ENCODE measurements at places on chromosomes 12 and 14.
A peak's percentile ranks its signal among the peaks of the same experiment; 100 is the strongest.

DNA sequence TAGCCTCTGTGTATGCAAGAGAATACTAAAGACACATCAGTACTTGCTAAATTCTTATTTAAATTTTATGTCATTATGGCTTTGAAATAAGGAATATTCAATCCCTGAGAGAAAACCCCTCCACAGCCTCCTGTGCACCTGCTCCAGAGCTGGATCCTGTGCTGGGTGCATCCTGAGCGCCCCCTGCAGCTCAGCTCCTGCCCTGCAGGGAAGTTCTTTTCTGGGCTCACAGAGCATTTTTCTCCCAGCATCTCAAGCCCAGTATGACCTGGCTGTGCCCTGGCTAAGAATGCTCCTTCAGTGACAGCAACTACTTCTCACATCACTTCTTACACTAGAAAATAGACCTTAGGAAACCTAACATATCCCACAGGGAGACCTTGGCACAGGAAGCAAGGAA is 1211.7 kb downstream of the TMEM121 start:
- no peak for DNase-seq

- peak; percentile 43 for DNase-seq
Measured at GRCh38 chr14:35878272-35879150, 52.4 kb downstream of the BRMS1L start.

- DNase-seq: no peak
Measured at GRCh38 chr12:29743077-29743476, 40.7 kb downstream of the TMTC1 start.

GRCh38 chr12:54027442-54027786 is 826 bp upstream of the HOXC6 start:
- DNase-seq: no peak

DNA sequence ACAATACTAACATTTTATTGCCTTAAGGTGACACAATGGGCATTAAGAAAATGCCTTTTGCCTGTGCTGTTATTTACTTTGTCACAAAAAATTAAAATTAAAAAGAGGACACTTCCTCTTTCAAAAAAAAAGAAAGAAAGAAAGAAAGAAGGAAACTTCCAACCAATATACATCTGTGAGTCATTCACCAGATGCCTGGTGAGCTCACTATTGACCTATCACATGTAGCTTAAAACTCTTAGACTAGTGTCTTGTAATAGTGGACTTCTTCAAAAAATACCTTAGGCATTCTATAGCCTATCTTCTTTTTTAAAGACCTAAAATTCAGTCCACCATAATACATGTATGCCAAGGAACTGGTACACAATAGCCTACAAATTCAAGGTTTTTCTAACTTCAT is 4.9 kb upstream of the SOX5 start:
- DNase-seq: peak; percentile 76

DNA sequence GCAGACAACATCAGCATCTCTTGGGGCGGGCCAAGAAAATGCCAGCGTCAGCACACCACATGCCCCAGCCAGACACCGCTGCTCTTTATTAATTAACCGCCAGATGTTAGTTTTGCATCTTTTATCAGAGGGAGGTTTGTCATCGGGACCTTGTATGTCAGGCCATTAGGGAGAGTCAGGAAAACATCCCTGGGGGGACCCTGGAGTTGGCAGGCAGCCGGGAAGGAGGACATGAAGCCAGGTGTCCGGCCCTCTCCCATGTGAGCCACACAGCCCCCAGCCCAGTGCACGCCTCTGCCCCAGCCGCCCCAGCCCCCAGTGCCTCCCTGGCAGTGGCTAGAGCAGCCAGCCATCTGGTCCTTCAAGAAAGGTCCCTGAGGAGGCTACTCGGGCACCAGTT is 56.9 kb upstream of the FAM222A start:
- no peak for DNase-seq

GRCh38 chr12:51390457-51390856 is 749 bp downstream of the GALNT6 start:
- peak; percentile 21 for DNase-seq

DNA sequence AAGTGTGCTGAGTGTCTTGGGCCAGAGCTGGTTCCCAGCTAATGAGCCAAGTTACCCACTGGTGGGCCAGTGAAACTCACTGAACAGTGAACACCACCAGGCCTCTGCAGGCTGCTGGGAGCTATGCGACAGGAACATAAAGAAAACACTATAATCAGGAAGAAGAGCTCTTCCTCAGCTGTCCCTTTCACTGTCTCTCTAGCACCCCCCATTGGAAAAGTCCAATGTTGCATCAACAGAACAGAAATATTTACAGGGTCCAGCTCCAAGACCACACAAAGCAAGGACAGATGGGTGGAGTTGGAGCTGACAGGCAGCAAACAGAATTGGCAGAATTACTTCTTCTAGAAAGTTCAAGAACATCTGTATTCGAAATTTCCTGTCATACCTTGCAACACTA is 903.6 kb upstream of the TMEM132C start:
- DNase-seq: peak; percentile 54

DNA sequence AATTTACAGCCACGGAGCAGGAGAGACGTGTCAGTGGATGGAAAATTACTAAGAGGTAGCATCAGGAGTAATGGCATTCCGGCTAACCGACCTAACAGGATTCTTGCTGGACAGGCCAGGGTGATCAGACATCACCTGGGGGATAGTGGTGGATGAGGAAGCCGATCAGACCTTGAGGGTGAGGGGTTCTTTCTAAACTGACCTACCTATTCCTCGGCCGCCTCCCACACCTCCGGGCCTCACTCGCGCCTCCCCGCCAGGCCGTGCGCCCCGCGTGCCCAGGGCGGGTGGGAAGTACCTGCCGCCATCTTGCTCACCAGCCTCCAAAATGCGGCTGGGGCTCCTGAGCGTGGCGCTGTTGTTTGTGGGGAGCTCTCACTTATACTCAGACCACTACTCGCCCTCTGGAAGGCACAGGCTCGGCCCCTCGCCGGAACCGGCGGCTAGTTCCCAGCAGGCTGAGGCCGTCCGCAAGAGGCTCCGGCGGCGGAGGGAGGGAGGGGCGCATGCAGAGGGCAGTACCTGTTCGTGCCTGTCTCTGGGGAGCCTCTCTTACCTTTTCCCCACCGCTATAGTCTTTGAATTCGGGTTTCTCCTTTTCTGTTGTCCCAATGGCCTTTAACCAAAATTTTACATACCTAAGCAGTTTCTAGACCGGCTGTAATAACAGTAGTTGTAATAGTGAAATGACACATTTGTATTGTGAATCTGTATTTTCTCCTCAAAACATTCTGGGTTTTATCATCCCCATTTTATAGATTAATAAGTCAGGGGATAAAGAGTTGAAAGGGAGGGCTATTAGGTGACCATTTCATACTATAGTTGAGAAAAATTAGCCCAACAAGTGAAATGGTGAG is at the start of gene TMPRSS12:
Gene TMPRSS12 (plus strand): TSS at position 290 of the 857 bp plus-strand sequence. CDS start 39 bp downstream, at position 329.
- peak; percentile 77 for DNase-seq

DNA sequence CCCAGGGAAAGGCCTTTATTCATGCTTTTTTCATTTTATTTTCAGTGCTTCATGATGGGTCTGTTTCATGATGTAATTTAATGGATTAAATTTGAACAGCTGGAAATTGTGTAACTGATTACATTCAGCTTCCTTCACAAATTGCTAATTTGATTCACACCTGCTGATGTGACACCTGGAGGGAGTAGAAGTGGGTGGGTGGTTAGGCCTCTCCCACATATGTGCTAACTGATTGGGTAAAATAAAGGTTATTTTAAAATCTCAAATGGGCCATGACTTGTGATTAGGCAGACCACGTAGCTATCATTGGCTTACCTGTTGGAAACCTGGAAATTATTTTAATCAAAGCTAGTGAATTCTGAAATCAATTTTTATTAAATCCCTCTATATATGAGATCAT is 142.1 kb downstream of the GXYLT1 start:
- DNase-seq: no peak

GRCh38 chr12:54273981-54274380 is 5.9 kb downstream of the CBX5 start:
- DNase-seq: no peak

- DNase-seq: peak; percentile 81
Measured at GRCh38 chr12:118714051-118714460, 267.3 kb upstream of the SRRM4 start.

GRCh38 chr14:20626274-20626673 is 15.2 kb downstream of the OR6S1 start:
- no peak for DNase-seq

DNA sequence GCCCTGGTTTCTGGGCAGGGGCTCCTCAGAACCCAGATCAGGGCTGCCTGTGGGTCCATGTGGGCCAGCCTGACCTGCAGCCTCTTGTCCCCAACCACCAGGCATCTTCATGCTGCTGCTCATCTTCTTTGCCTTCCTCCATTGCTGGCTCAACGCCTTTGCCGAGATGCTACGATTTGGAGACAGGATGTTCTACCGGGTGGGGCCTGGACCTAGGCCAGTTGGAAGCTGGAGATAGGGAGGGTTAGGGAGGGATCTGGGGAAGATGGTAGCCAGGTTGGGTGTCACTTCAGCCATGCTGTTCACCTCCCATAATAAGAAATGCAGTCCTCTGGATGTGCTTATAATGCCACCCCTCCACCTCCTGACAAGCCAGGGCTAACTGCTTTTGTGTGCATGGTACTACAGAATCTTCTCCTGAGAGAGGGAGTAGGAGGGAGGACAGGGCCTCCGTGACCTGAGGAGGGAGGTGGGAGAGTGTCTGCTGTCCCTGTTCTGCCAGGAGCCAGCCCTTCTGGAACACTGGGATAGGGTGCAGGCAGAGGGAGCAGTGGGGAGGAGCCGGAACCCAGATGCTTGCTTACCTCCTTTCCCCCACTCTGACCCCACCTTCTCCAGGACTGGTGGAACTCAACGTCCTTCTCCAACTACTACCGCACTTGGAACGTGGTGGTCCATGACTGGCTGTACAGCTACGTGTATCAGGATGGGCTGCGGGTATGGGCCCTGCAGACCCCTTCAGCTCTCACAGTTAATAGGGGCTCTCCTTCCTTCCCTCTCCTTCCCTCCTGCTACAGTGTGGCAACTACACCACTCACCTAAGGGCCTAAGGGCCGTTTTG is 17.6 kb downstream of the SOAT2 start:
- DNase-seq: no peak

DNA sequence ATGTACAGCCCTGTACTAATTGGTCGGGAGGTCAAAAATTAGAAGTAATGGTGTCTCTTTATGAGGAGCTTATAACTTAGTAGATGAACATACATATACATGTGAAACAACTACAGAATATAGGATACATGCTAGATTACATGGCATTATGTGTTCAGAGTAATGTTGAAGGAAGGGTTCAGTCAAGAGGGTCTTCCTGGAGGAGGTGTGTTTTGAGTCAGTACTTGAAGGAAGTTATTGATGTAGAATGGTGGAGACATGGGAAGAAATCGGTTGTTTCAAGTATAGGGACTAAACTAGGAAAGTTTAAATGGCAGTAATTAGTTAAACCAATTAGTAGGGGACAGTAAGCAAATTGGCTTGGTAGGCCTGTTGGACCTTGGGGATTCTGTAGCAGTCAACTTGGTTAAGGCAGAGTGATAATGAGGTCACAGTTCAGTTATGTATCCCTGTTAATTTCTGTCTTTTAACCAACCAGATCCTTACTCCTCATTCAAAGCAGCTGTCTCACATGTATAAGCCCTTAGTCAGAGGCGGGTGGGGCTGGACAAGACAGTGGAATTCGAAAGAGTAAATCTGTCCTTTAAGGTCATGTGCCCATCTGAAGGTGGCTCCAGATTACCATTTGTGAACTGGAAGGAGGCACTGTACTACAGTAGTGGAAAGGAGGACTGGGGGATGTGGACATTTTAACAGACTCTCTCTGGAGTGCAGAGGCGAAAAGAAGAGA is 3.5 kb upstream of the ANKRD52 start:
- no peak for DNase-seq

- no peak for DNase-seq
Measured at GRCh38 chr12:40515041-40515816, 177.0 kb upstream of the CNTN1 start.

DNA sequence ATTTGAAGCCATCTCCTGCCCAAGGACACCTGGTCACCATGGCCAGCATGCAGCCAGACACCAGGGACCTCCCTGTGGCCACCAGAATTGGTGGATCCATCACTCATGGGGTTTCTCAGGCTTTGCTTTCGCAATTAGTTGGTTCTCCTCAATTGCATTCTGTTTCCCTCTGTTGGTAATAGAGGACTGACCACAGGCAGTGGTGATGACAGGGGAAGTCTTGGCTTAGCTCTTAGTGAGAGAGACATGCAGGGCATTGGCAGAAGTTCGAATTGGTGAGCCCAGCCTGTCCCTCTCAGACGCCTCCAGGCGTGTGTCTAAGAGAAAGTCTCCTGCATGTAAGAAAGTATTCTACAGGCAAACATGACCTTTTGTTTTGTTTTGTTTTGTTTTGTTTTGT is 21.3 kb downstream of the HCAR2 start:
- DNase-seq: no peak

DNA sequence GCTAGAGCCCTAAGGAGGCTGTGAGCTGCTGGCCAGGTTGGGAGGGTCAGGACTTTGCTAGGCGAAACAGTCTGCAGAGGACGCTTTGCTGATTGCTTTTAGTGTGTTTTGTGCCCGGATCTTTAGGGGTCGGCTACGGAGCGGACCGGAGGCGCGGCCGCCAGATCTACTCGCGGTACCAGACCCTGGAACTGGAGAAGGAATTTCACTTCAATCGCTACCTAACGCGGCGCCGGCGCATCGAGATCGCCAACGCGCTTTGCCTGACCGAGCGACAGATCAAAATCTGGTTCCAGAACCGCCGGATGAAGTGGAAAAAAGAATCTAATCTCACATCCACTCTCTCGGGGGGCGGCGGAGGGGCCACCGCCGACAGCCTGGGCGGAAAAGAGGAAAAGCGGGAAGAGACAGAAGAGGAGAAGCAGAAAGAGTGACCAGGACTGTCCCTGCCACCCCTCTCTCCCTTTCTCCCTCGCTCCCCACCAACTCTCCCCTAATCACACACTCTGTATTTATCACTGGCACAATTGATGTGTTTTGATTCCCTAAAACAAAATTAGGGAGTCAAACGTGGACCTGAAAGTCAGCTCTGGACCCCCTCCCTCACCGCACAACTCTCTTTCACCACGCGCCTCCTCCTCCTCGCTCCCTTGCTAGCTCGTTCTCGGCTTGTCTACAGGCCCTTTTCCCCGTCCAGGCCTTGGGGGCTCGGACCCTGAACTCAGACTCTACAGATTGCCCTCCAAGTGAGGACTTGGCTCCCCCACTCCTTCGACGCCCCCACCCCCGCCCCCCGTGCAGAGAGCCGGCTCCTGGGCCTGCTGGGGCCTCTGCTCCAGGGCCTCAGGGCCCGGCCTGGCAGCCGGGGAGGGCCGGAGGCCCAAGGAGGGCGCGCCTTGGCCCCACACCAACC is 1.5 kb downstream of the HOXC6 start:
- no peak for DNase-seq

DNA sequence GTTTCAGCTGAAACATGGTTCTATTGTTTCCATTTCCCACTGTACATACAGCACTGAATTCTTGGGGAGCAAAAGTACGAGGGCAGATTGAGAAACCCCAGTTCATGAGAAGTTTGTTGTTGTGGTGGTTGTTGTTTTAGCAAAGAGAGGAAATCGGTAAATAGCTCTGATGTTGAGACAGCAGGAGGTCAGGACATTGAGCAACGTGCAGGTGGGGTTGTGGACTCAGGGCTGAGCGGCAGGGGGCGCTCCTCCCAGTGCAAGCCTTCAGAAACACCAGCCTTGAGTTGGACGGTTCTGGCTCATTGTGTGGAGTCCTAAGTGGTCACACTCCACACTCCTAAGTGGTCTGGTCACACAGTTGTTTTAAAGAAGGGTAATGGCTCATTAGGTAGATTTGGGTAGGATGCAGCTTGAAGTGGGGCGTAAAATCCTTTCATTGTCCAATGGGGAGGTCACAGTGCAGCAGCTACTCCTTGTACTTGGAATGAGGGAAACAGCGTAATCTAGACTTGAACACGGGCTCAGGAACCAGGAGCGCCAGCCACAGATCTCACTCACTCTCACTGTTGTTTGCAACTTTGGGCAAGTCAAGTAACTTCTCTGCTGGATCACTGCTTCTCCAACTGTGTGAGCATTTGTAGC is 14.5 kb upstream of the PWP1 start:
- peak; percentile 43 for DNase-seq
